ENCODE measurements at places on chromosomes 16 and 17. TPM values are rescaled to one million over a fixed set of nuclear protein-coding genes. Genes with fewer than 3 reads are reported as not detected.

Gene MLKL
- total RNA-seq, result 12.0 TPM

Gene TOM1L2
- 9.8 TPM for total RNA-seq

Gene KRT13
- total RNA-seq, result not detected

GRCh38 chr17:43531082-43531378, 15.1 kb downstream of the ETV4 start:
- no peaks in the 10 kb centered on the region for H3K27me3 ChIP-seq
- no peak for DNase-seq
- peaks cover 3% of the 10 kb centered on the region for H3K36me3 ChIP-seq
- peaks cover 1% of the 10 kb centered on the region for H3K4me1 ChIP-seq
- H3K4me3 ChIP-seq, result no peak overlapping the region

DNA sequence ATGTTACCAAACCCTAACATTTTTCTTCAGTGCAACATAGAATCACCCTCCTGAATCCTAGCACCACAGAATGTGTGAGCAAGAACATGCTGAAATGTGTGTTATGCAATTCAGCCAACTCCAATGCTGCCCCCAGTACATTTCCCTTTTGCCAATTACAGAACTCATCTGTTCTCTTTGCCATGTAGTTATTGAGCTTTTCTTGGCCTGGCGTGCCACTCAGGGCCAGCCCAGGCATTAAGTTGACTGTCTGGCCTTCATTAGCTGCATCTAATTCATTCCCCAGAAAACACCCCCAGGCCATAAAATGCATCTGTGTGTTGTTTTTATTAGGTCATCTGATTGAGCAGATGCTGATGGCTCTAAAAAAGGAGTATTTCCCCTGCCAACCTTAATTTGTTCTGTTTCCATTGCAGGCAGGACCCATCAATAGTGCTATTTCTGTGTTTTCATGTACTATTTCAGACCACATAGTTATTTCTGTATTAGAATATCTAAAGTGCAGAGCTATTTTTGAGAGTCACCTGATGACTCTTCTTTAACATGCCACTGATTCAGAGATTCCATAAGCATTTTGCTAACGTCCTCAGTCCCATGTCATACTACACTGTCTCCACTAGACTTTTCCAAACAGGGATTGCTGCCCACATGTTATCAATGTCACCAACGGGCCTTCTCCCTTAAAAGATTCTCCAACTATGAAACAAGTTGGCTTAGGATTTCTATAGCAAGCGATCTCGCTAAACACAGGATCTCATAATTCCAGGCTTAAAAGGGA, 969.7 kb downstream of the CDH11 start:
- no peak overlapping the region for H3K4me3 ChIP-seq
- H3K36me3 ChIP-seq, result no peaks in the 10 kb centered on the region
- H3K4me1 ChIP-seq, result no peaks in the 10 kb centered on the region

Gene KRT17
- total RNA-seq, result not detected

Gene TBC1D28
- not detected for total RNA-seq

GRCh38 chr16:84925092-84925772, 86.1 kb downstream of the ZDHHC7 start:
- H3K4me1 ChIP-seq, result no peaks in the 10 kb centered on the region
- no peaks in the 10 kb centered on the region for H3K27me3 ChIP-seq
- H3K36me3 ChIP-seq, result no peaks in the 10 kb centered on the region
- H3K4me3 ChIP-seq, result no peak overlapping the region

GRCh38 chr16:86354641-86355513, 155.4 kb upstream of the FOXF1 start:
- H3K4me1 ChIP-seq, result no peaks in the 10 kb centered on the region
- H3K4me3 ChIP-seq, result no peak overlapping the region
- no peak for DNase-seq
- no peak overlapping the region for H3K27ac ChIP-seq

DNA sequence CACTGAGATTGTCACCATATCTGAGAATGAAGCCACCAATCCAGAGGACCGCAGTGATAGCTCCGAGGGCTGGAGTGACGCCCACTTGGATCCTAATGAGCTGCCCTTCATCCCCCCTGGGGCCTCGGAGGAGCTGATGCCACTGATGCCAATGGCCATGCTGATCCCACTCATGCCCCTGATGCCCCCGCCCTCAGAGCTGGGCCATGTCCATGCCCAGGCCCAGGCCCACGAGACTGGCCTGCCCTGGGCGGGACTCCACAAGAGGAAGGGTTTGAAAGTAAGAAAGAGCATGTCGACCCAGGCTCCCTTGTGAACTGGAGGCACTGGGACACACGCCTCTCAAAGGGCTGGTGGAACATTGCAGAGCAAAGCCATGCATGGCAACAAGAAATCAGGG, 2.0 kb downstream of the SPPL2C start:
- H3K4me3 ChIP-seq, result no peak overlapping the region
- DNase-seq, result no peak
- H3K27me3 ChIP-seq, result peaks cover 2% of the 10 kb centered on the region
- no peaks in the 10 kb centered on the region for H3K4me1 ChIP-seq

- H3K27ac ChIP-seq, result no peak overlapping the region
- H3K27me3 ChIP-seq, result no peaks in the 10 kb centered on the region
- DNase-seq, result no peak
- H3K36me3 ChIP-seq, result peaks cover 2% of the 10 kb centered on the region
Measured at GRCh38 chr17:35069311-35069710, 5.8 kb upstream of the RFFL start.

GRCh38 chr16:2813771-2814221, 3.2 kb upstream of the PRSS21 start:
- no peak overlapping the region for H3K4me3 ChIP-seq
- H3K27me3 ChIP-seq, result peaks cover 10% of the 10 kb centered on the region
- H3K27ac ChIP-seq, result no peak overlapping the region
- DNase-seq, result no peak

Gene KRT12
- total RNA-seq, result not detected

GRCh38 chr17:48541577-48542113, 3.3 kb downstream of the HOXB2 start:
- peak overlapping the region; percentile 96 for H3K4me3 ChIP-seq
- peak; percentile 63 for DNase-seq
- H3K27ac ChIP-seq, result peak overlapping the region; percentile 100
- peaks cover 9% of the 10 kb centered on the region for H3K27me3 ChIP-seq
- peaks cover 45% of the 10 kb centered on the region for H3K4me1 ChIP-seq

Gene CES5A
- not detected for total RNA-seq

- no peak overlapping the region for H3K4me3 ChIP-seq
- no peak for DNase-seq
- H3K4me1 ChIP-seq, result no peaks in the 10 kb centered on the region
- no peaks in the 10 kb centered on the region for H3K36me3 ChIP-seq
- no peaks in the 10 kb centered on the region for H3K27me3 ChIP-seq
Measured at GRCh38 chr17:59506894-59507726, 58.3 kb upstream of the DHX40 start.

DNA sequence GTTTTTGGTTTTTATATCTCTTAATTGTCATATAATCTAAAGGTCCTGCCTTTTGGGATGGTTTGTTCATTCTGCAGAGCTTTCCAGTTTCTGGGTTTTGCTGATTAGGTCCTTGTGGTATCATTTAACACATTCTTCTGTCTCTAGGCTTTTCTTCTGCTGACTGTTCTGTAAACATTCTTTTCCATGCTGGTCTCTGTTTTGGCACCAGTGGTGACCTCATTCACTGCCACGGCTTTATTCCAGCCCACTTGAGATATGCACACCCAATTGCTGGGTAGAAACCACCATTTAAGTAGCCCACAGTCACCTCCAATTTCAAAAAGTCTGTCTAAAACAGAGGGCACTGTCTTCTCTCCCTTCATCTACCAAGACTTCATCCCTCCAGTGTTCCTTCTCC, 31.1 kb upstream of the COX10 start:
- no peak overlapping the region for H3K4me3 ChIP-seq
- DNase-seq, result no peak
- H3K27ac ChIP-seq, result no peak overlapping the region
- H3K27me3 ChIP-seq, result no peaks in the 10 kb centered on the region
- peaks cover 47% of the 10 kb centered on the region for H3K36me3 ChIP-seq

GRCh38 chr16:35365675-35366074, 1906.3 kb downstream of the TP53TG3F start:
- DNase-seq, result no peak
- H3K27ac ChIP-seq, result no peak overlapping the region
- no peaks in the 10 kb centered on the region for H3K4me1 ChIP-seq
- H3K36me3 ChIP-seq, result no peaks in the 10 kb centered on the region

GRCh38 chr16:50742576-50743200, 802 bp downstream of the CYLD start:
- peaks cover 49% of the 10 kb centered on the region for H3K4me1 ChIP-seq
- peaks cover 22% of the 10 kb centered on the region for H3K36me3 ChIP-seq
- H3K4me3 ChIP-seq, result peak overlapping the region; percentile 90
- peak; percentile 67 for DNase-seq
- peak overlapping the region; percentile 96 for H3K27ac ChIP-seq

- no peak for DNase-seq
- peak overlapping the region; percentile 13 for H3K27ac ChIP-seq
- peaks cover 11% of the 10 kb centered on the region for H3K36me3 ChIP-seq
- no peaks in the 10 kb centered on the region for H3K4me1 ChIP-seq
- no peaks in the 10 kb centered on the region for H3K27me3 ChIP-seq
Measured at GRCh38 chr17:45394091-45394490, 38.6 kb downstream of the ARHGAP27 start.

Gene KATNB1
- 25.5 TPM for total RNA-seq

Data from activated naive CD4-positive, alpha-beta T cell treated with anti-CD3 and anti-CD28 coated beads for 36 hours (primary cell).